ENCODE measurements at places on chromosomes 6 and 20. TPM values are rescaled to one million over a fixed set of nuclear protein-coding genes. Genes with fewer than 3 reads are reported as not detected.

GSTA3 gene
- total RNA-seq, result not detected

TGM3 gene
- total RNA-seq, result not detected

RFX6 gene
- not detected for total RNA-seq

B3GAT2 gene
- total RNA-seq, result not detected

TCEA2 gene
- 33.2 TPM for total RNA-seq

- DNase-seq, result no peak
Measured at GRCh38 chr20:43508106-43508505, 609 bp downstream of the L3MBTL1 start.

DNA sequence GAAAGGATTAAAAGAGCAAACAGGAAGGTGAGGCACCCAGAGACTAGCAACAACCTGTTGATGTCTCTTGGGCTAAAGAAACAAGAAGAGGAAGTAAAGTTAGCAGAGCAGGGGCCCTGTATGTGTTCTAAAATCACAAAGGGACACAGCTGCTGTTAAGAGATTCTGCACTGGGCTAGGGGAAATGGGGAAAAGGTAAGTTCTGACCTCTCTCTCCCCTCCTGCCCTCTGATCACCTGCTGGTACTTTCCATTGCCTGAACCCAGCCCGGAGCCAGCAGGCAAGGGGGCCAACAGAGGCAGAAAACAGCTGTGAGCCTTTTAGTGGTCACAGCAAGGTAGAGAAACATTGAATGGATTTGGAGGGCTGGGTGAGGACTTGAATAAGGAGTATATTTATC lies 13.5 kb upstream of the CNR1 start:
- no peak for DNase-seq

DNA sequence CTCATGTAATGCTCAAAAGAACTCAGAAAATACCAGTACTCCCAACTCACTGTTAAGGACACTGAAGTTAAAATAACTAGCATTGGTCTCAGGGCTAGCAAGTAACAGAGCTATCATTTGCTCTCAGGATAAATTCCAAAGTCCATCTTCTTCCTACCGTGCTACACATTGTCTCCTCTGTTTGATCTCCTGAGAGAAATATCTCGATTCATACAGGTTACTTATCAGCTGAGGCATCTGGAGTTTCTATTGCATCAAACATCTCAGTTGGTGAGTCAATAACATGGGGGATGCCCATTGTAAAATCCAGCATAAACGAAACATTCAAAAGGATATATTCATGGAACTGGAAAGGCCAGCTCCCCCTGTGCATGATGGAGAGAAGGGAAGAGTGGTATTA lies 147.4 kb downstream of the BACH2 start:
- no peak for DNase-seq

- peak; percentile 53 for DNase-seq
Measured at GRCh38 chr6:52994031-52994838, 849 bp downstream of the GSTA4 start.

DNA sequence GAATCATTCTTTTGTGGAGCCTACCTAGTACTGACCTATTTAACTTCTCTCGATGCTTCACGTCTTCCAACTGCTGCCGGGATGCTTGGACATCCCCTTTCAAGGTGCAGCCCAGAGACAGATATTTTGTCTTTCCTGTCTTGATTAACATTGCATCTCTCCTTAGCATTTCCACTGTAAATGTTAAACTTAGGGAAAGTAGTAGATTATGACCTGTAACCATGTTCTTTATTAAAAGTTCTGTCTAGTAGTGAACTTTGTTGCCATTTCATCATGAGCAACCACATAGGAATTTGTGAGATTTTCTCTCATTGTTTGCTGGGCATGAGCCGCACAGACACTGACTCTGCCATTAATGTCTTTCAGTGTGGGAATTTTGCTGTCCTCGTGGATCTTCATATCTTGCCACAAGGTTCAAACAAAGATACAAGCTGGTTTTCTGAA lies 117.9 kb downstream of the JAG1 start:
- DNase-seq, result no peak

GRCh38 chr6:159819932-159820640 lies 20.0 kb downstream of the PNLDC1 start:
- DNase-seq, result no peak

DNA sequence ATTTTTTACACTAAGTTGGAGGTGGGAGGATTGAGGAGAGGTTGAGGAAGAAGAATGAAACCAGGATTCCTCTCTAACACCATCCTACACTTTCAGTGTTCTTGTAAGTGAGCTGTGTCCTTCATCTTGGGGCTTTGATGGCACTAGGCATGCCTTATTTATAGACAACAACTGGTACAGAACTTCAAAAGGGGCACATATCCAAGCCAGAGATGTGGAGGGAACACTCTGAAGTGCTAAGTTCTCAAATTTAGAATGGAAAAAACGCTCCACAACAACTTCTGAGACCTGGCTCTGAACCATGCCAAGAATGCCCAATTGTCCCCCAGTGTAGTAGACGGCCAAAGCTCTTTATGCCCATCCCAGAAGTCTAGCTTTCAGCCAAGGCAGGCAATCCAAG lies 16.2 kb upstream of the PKHD1 start:
- DNase-seq, result no peak

DNA sequence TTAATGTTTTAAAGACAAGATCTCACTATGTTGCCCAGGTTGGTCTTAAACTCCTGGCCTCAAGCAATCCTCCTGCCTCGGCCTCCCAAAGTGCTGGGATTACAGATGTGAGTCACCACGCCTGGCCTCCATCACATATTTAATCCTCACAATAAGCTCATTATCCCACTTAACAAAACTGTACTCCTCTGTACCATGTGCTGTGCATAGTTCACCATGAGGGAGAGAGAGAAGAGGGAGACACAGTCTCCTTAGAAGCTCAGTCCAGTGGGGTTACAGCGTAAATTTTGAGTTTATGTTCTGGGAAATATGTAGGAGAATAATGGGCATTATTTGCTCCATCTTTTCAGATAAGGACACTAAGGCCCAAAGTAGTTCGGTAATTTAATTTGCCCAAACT lies 7.9 kb upstream of the CPNE5 start:
- DNase-seq, result no peak

- no peak for DNase-seq
Measured at GRCh38 chr20:22833851-22834250, 201.3 kb upstream of the SSTR4 start.

DNA sequence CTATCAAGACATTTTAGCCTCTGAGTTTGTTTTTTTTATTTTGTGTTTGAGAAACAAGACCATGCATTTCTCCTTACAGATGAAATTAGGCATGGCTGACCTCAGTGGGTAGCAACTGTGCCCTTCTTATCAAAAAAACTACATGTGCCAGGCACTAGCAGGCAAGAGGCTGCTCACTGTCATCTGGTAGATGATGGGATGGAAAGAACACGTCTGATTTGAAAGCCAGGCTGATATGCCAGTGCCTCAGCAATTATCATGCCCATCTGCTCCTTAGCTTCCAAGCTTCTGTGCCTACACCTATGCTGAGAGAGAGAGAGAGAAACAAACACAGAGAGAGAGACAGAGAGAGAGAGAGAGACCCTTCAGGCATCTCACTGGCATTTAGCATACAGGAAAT lies 149.9 kb downstream of the C6orf118 start:
- no peak for DNase-seq

DNA sequence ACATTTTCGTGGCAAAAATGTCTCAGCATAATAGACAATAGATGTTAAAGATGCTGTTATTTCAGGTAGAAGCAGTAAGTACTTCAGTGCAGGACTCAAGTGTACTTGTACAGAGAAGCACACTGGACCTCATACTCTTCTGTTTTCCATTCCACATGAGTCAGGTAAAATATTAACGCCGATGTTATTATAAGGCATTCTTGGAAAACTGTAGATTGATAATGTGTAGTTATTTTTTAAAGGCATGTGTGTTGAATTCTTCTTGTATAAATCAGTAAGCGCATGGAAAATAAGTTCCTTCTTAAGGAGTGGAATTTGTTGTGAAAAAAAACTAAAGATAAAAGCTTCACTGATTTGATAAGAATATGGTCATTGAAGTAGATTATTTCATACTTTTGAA lies 45.8 kb downstream of the DOP1A start:
- no peak for DNase-seq

DNA sequence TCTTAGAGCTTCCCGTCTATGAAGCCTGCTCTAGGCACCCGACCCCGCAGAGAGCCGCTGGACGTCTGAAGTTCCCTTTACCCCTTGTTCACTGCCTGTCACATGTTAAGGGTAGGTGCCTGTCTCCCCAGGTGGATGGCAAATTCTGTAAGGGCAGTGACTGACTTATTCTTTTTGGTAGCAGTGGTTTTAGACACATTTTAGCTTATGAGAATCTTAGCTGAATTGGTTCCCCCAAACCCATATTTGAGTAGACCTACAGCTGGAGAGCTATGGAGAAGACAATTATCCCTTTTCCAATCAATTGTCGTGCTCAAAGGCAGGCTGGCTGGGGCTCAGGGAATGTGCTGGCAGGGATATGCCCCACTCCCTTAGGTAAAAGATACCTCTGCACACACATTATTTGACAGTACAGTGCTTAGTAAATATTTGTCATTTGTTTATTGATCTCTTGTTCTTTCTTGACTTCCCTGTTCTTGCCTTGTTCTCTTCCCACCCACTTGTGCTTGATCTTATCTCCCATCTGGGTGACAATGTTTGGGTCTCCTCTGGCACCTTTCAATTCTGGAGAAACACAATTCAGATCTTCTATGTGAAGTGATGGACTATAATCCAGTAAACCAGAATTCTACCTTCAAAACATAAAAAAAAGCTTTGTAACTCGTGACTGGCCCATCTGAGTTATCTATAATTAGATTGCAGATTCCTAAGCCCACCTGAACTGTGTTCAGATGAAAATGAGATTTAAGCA lies 114.3 kb upstream of the SLC2A12 start:
- no peak for DNase-seq

DNA sequence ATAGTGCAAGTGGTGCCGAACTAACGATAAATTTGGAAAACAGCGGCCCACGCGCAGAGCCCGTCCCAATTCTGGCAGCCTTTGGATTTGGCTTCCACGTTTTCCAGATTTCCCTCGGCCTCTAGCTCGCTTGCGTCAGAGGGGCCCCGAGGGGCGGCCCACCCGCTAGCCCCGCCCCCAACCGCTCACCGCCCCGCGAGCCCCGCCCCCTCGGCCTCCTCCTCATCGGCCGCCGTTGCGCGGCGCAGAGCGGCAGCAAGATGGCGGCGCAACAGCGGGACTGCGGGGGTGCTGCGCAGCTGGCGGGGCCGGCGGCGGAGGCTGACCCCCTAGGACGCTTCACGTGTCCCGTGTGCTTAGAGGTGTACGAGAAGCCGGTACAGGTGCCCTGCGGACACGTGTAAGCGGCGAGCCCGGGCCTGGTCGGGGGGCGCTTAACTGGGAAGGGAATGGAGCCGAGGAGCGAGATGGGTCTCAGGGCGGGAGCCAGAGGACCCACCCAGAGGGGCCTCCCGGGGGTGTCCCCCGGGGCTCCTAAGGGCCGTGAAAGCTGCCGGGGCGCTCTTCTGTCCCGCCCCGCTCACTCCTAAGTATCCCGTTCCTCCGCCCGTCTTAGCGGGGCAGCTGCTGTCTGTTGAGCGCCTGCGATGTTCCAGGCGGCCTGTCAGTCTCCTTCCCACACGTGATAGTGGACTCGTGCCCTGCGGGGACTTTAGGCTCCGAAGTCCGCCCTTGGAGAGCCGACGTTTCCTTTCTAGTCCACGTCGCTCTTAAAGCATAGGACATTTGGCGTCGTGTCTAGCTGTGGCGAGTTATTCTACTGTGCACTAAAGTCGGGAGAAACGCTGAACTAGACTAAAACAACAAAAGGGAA lies at the start of gene RNF114:
RNF114 (plus strand) TSS at position 245 of the 874 bp plus-strand sequence; CDS start at position 261, 16 bp downstream.
- DNase-seq, result peak; percentile 94

DNA sequence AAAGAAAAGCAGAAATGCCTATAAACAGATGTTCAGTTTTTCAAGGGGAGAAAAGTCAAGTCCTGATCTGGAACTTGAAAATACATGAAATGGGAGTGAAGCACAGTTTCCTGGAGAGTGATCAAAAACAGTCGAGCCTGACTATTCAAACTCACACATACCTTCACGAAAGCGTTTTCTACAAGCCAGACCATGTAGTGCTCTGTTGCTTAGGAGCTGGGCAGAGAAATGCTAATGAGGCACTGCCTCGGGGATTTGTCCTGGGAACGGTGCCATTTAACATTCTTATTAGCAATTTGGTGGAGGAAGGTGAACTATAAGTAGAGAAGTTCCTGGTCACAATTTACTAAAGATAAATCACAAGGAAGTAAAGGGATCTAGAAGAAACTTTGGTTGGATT lies 5.9 kb downstream of the NHSL1 start:
- DNase-seq, result no peak

GRCh38 chr6:113539623-113540022 lies 317.5 kb upstream of the MARCKS start:
- no peak for DNase-seq

- DNase-seq, result no peak
Measured at GRCh38 chr6:91366781-91367180, 779.9 kb upstream of the MAP3K7 start.

GRCh38 chr6:73528897-73529296 lies 8.1 kb upstream of the EEF1A1 start:
- DNase-seq, result no peak

DNA sequence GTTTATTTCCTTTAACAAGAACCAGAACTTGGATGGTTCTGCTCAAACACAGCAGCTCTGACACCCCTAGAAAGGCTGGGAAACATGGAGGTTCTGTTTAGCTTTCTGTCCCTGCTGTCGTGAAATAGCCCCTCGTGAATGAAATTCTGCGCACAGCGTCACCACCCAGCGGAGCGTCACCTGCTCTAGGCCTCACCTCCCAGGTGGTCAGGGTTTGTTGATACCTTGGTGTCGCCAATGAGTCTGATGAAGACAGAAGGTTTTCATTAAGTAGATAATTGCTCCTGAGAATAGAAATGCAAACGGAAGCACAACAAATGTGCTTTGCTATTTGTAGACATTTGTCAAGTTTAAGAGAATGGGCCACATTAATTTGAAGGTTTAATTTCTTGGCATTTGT lies 135.1 kb downstream of the EDN3 start:
- no peak for DNase-seq

DNA sequence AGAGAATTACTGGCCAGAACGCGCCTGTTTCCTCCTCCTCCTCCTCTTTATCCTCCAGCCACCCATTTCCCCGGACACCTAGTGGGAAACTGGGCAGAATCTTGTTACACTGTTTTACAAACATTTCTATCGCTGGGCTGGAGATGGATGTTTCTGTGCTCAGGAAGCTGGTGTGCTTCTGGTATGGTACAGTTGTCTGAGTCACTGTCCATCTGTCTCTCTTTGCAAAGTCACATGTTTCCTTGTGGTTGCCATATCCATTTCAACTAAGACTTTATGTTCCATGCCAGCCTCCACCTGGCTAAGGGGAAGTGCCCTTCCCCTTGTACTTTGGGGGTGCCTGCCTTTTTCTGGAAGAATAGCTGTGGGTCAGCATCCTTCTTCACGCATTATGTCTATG lies 52.9 kb upstream of the SLC22A16 start:
- no peak for DNase-seq

DNA sequence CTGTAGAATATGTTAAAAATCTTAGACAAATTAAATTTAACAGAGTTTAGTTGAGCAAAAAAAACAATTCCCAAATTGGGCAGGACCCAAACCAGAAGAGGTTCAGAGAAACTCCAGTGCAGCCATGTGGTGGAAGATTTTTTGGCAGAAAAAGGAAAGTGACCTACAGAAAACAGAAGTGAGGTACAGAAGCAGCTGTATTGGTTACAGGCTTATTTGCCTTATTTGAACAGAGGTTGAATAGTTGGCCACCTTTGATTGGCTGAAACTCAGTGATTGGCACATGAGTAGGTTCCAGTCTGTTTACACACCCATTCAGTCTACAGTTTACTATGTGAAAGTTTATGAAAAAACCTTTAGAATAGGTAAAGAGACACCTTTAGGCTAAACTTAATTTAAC lies 110.9 kb upstream of the LAMP5 start:
- no peak for DNase-seq

- no peak for DNase-seq
Measured at GRCh38 chr20:8457978-8458377, 325.9 kb downstream of the PLCB1 start.
